ENCODE measurements at places on chromosomes 7 and 10.

DNA sequence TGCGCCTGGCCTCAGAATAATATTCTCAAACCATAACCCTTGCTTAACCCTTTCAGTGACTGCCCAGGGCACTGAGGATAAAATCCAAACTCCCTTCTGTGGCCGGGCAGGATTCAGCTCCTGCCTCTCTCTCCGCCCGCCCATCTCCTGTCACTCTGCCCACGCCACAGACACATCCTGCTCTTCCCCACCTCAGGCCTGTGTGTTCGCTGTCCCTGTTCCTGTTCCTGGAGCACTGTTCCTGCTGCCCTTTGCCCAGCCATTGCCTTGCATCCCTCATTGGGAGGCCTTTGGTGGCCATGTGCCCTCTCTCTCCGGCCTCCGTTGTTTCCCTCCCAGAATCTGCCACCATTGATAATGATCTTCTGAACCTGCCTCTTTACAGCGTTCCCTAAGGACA, 108.8 kb downstream of the SH3PXD2A start:
- no peak for DNase-seq

DNA sequence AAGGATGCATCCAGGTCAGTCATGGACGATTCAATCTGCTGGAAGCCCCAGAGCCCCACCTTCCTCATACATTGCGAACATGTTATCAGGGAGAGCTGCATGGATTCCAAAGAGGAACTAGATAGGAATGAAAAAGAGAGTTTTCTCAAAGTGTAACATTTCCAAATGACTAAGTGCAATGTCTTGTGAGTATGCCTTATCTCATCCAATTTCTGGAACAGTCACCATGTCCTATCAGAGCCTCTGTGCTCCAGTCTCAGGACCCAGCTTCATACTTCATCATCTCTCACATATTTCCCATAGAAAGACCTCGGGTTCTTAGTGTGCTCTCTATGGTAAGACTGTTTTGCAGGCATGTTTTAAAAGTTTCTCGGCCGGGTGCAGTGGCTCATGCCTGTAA, 26.8 kb downstream of the ZC3HC1 start:
- no peak for DNase-seq

GRCh38 chr7:65475040-65475726, 101.5 kb downstream of the ZNF92 start:
- no peak for DNase-seq

DNA sequence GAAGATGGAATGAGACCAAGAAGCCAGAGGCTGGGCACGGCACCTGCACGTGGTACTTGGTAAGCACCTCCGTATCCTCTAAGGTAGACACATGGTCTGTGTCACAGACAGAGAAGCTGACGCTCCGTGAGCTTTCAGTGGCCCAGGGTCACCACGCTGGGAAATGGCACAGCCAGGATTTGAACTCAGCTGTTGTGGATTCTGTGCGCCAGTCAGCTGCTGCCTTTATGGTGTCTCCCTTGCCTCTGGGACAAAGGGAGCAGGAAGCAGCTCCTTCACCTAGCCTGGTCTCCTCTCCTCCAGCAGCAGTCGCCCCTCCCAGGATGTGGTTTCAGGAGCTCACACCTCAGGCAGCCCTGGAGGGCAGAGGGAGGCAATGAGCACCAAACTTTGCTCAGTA, 110.8 kb downstream of the ARHGAP22 start:
- no peak for DNase-seq

- no peak for DNase-seq
These were observed 133.7 kb downstream of the SLC25A13 start for GRCh38 chr7:96188174-96188581.

DNA sequence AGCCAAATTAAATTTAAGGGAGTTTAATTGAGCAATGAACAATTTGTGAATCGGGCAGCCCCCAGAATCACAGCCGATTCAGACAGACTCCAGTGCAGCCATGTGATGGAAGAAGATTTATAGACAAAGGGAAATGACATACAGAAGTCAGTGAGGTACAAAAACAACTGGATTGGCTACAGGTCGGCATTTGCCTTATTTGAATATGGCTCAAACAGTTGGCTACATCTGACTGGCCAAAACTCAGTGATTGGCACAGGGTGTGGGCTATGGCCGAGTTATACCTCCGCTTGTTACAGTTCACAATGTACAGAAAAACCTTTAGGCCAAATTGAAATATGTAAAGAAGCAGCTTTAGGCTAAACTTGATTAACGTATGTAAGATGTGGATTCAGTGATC, 30.8 kb upstream of the EIF4H start:
- DNase-seq, result no peak

GRCh38 chr10:88238615-88238914, 344.6 kb downstream of the RNLS start:
- peak; percentile 37 for DNase-seq

DNA sequence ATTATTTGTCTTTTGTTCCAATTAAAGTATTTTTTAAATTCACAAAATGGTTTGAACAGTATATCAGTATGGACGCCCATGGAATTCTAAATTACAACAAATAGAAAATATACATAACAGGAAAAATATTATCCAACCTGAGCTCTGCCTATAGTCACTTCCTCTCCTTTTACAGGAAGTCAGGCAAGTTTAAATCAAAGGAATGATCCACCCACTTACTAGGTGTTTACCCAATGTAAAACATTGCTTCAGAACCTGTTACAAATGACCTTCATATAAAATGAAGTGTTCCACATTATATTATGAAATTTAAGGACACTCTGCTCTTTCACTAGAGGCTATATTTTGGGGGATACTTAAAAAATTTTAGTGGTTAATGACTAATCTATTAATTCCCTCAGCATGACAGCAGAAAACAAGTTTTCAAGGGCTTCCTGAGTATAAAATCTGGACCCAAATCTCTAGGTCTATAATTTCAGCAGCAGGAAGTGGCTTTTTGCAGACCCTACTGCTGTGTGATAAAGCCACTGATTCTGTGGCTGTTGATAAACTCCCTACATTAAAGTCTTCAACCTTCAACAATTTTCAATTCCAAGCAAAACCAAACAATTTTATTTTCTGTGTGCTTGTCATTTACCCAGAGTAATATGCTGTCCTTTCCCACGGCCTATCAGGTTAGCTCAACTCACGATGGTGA, 722.6 kb downstream of the GATA3 start:
- no peak for DNase-seq

GRCh38 chr10:70186571-70186970, 16.3 kb upstream of the SAR1A start:
- no peak for DNase-seq

GRCh38 chr7:151628846-151629604, 109.3 kb upstream of the RHEB start:
- no peak for DNase-seq

DNA sequence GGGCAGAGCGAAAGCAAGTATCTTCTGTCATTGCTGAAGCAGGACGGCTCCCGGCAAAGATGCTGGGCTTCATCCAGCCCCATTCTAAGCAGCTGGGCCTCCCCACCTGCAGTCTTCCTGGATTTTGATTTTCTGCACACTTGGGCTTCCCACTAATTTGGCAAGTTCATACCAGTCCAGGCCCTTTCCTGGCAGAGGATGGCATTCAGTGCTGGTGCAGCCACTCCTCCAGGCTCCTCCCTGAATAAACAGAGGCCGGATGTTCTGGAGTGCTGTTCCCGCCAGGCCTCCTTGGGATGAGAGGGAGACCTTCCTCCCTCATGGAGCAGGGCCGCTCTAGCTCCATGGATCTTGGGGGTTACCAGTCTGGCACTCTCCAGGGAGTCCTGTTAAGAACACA, 3.4 kb downstream of the BAG3 start:
- DNase-seq, result no peak

Data from cerebellum (tissue), 4 donors.